MCF 10A (cell line): ENCODE measurements at places on chromosomes 16 and 17. TPM values are rescaled to one million over a fixed set of nuclear protein-coding genes. Genes with fewer than 3 reads are reported as not detected.

- no peak overlapping the region for H3K4me3 ChIP-seq
- H3K27ac ChIP-seq, result no peak overlapping the region
- H3K36me3 ChIP-seq, result peaks cover 29% of the 10 kb centered on the region
- H3K27me3 ChIP-seq, result peaks cover 13% of the 10 kb centered on the region
Measured at GRCh38 chr17:81000334-81000630, 8.6 kb downstream of the CHMP6 start.

DNA sequence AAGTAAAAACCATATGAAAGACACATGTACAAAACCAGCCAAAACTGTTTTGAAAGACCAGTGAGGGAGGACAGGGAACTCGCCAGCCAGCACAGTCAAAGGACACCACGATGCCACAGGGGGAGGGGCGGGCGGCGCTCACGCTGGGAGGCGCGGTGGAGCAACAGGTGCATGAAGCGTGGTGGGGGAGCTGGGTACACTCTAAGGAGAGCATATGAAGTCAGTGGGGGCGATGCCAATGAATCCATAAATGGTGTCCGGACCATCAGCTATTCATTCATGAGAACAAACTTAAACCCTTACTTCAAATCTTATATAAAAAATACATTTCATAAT lies 101.0 kb upstream of the DNAH17 start:
- no peak overlapping the region for H3K4me3 ChIP-seq
- H3K27me3 ChIP-seq, result no peaks in the 10 kb centered on the region
- H3K4me1 ChIP-seq, result peaks cover 43% of the 10 kb centered on the region
- DNase-seq, result no peak
- H3K36me3 ChIP-seq, result peaks cover 53% of the 10 kb centered on the region
- H3K27ac ChIP-seq, result no peak overlapping the region

Gene SYCE1L
- 9.0 and 12.2 TPM in 2 replicates for total RNA-seq

GRCh38 chr16:82331397-82331796 lies 161.4 kb upstream of the MPHOSPH6 start:
- no peaks in the 10 kb centered on the region for H3K4me1 ChIP-seq
- peaks cover 65% of the 10 kb centered on the region for H3K27me3 ChIP-seq
- no peak overlapping the region for H3K4me3 ChIP-seq
- H3K36me3 ChIP-seq, result no peaks in the 10 kb centered on the region
- DNase-seq, result peak; percentile 12

- DNase-seq, result peak; percentile 99
- peaks cover 26% of the 10 kb centered on the region for H3K4me1 ChIP-seq
- peaks cover 29% of the 10 kb centered on the region for H3K36me3 ChIP-seq
- no peaks in the 10 kb centered on the region for H3K27me3 ChIP-seq
Measured at GRCh38 chr17:39980351-39981206, at the start of gene PSMD3. TSS of gene PSMD3 (plus strand) at chr17:39980807. CDS start at chr17:39980971, 164 bp downstream.

- H3K27me3 ChIP-seq, result peaks cover 82% of the 10 kb centered on the region
- no peaks in the 10 kb centered on the region for H3K36me3 ChIP-seq
- no peaks in the 10 kb centered on the region for H3K4me1 ChIP-seq
- no peak overlapping the region for H3K27ac ChIP-seq
Measured at GRCh38 chr16:86076606-86077005, 177.6 kb downstream of the IRF8 start.

- H3K27me3 ChIP-seq, result no peaks in the 10 kb centered on the region
- no peak overlapping the region for H3K4me3 ChIP-seq
- H3K4me1 ChIP-seq, result peaks cover 2% of the 10 kb centered on the region
- no peak overlapping the region for H3K27ac ChIP-seq
- peak; percentile 65 for DNase-seq
Measured at GRCh38 chr16:57469917-57470470, 7.5 kb downstream of the POLR2C start.

DNA sequence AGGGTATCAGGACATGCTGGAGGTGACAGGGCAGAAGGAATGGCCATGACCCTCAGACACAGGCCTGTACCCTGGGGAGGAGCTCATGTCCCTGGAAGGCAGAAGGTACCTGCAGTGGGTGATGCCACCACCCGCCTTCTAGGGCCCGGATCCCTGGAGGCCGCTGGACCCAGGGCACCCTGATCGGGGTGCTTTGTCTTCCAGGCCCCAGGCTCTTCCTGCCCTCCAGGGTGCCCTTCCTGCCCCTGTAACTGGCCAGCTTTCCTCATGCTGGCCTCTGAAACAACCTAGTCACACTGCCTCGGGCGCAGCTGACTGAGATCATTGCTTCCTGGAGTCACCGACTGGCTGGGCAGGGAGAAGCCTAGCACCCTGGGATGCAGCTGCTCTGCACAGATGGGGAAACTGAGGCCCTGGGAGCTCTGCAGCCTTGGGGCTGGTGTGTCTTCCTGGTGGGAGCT lies 5.8 kb downstream of the ADCY7 start:
- H3K4me1 ChIP-seq, result no peaks in the 10 kb centered on the region
- H3K27me3 ChIP-seq, result no peaks in the 10 kb centered on the region
- H3K27ac ChIP-seq, result no peak overlapping the region
- H3K4me3 ChIP-seq, result no peak overlapping the region

DNA sequence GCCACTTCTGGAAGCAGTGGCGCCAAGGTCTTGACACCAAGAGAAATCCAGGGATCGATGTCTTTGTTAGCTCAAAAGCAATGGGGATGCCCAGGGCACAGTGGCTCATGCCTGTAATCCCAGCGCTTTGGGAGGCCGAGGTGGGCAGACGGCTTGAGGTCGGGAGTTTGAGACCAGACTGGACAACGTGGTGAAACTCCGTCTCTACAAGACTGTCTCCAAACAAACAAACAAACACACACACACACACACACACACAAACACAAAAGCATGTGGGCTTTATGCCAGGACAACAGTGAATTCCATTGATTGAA lies 22.4 kb upstream of the FAAP100 start:
- no peak for DNase-seq
- no peak overlapping the region for H3K27ac ChIP-seq
- no peak overlapping the region for H3K4me3 ChIP-seq
- peaks cover 44% of the 10 kb centered on the region for H3K36me3 ChIP-seq
- H3K27me3 ChIP-seq, result no peaks in the 10 kb centered on the region

GRCh38 chr17:80328634-80329380 lies 68.2 kb downstream of the RNF213 start:
- no peaks in the 10 kb centered on the region for H3K4me1 ChIP-seq
- peaks cover 95% of the 10 kb centered on the region for H3K36me3 ChIP-seq
- H3K27me3 ChIP-seq, result no peaks in the 10 kb centered on the region

- H3K27me3 ChIP-seq, result no peaks in the 10 kb centered on the region
- H3K36me3 ChIP-seq, result peaks cover 6% of the 10 kb centered on the region
- DNase-seq, result no peak
- no peak overlapping the region for H3K4me3 ChIP-seq
Measured at GRCh38 chr17:80849119-80849518, 142.5 kb upstream of the CHMP6 start.

- H3K27me3 ChIP-seq, result no peaks in the 10 kb centered on the region
- H3K4me1 ChIP-seq, result peaks cover 5% of the 10 kb centered on the region
- DNase-seq, result no peak
- H3K27ac ChIP-seq, result no peak overlapping the region
Measured at GRCh38 chr16:71464231-71464630, 2.2 kb upstream of the ZNF23 start.

DNA sequence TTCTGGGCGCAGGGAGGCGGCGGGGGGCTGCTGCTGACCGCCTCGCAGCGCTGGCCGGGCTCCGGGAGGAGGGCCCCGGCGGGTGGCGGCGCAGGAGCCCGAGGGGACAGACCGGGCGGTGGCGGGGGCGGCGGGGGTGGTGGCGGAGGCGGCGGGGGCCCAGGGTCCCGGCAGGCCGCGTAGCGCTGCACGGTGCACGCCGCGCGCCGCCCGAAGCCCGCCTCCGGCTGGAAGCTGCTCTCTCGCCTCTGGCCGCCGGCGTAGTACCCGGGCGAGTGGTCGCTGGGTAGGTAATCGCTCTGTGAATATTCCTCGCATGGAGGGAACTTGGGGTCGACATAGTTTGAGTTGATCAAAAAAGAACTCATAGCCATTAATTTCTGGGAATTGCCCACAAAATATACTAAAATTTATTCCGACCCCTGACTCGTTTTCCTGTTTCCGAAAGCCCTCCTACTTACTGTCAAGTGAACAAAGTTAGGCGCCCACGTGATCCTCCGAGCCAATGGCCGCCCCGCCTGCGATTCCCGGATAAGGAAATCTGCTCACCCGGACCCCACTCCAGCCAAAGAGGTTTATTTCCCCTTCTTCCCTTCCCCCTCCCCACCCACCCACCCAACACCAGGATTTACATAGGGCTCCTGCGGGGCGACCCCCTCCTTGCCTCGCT lies at the start of gene HOXB4:
Gene HOXB4, minus strand, starts transcription at position 405 of the 670 bp plus-strand sequence. Its CDS starts 31 bp downstream, at position 374.
- DNase-seq, result peak; percentile 25
- H3K27me3 ChIP-seq, result peaks cover 22% of the 10 kb centered on the region
- peaks cover 8% of the 10 kb centered on the region for H3K4me1 ChIP-seq
- peak within 1 kb of the TSS; percentile 72 for H3K4me3 ChIP-seq
- H3K36me3 ChIP-seq, result no peaks in the 10 kb centered on the region
